ENCODE measurements at places on chromosomes 16 and 17. TPM values are rescaled to one million over a fixed set of nuclear protein-coding genes. Genes with fewer than 3 reads are reported as not detected.

The GPR139 gene
- not detected for total RNA-seq

- DNase-seq = peak; percentile 97
These were observed 6.7 kb upstream of the KRT31 start for GRCh38 chr17:41404024-41404671.

The CENPX gene
- total RNA-seq = 70.4 TPM

- peak; percentile 81 for DNase-seq
These were observed 84.3 kb downstream of the KSR1 start for GRCh38 chr17:27540318-27541101.

GRCh38 chr17:81267390-81268067 is 27.6 kb downstream of the SLC38A10 start:
- DNase-seq = no peak

GRCh38 chr17:49717371-49717861 is 9.7 kb upstream of the SLC35B1 start:
- no peak for DNase-seq

DNA sequence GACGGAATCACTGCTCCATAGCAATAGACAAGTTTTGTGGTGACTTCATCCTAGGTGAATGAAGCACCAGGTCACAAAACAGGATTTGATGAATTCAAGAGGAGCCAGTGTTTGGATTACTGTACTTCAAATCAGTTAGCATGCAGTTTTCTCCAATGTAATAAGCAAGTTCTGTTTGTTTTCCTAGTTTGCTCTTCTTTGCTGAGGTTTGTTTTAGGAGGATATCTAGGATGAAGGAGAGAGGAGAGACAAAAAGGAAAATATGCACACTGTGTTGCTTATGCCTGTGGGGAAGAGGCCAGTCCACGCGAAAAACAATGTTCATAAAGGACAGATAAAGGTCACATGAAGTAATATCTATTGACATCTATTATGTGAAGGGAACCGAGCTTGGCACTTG is 9.0 kb downstream of the KRT37 start:
- no peak for DNase-seq

The CCL7 gene
- total RNA-seq = not detected

The NPIPA3 gene
- not detected for total RNA-seq

GRCh38 chr17:70230850-70231640 is 61.7 kb downstream of the KCNJ2 start:
- DNase-seq = no peak

GRCh38 chr16:5738586-5738985 is 641.0 kb upstream of the EEF2KMT start:
- DNase-seq = no peak

- DNase-seq = no peak
These were observed 13.7 kb downstream of the N4BP1 start for GRCh38 chr16:48596326-48596725.

All from HFFc6 (cell line).